ENCODE measurements at places on chromosomes 11 and 22.

- DNase-seq = no peak
These were observed 1065.9 kb downstream of the LRRC4C start for GRCh38 chr11:40393511-40393910.

DNA sequence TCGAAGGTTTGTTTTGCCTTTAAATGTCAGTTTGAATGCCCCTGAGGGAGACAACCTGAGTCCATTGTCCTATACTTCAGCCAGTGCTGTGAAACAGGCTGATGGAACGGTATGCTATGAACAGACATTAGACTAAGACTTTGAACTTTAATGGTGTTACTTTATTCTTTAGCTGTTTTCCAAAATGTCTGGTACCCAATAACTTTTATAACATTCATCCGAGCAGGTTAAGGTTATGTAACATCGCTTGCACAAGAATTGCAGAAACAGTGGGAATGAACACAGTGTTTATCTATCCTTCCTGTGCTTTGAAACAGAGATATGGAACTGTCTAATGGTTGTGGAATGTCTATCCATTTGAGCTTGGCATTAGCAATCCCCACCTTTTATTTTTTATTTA, 12.5 kb upstream of the PTS start:
- DNase-seq = no peak

DNA sequence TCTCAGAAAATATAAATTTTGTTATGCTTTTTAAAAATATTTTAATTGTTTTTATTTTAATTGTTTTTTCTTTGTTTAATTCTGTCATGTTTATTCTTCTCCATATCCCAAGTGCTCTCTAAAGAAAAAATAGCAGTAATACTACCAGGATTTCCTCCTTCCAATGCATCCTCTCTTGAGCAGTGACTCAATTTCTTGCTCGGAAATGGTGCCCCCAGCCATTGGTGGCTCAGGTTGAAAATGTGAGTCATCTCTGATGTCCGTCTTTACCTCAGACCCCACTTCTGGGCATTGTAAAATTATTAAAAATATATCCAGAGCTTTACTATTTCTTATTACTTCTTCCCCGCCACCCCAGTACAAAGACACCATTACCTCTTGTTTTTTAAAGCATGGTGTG, 898.5 kb downstream of the METTL15 start:
- DNase-seq = no peak

DNA sequence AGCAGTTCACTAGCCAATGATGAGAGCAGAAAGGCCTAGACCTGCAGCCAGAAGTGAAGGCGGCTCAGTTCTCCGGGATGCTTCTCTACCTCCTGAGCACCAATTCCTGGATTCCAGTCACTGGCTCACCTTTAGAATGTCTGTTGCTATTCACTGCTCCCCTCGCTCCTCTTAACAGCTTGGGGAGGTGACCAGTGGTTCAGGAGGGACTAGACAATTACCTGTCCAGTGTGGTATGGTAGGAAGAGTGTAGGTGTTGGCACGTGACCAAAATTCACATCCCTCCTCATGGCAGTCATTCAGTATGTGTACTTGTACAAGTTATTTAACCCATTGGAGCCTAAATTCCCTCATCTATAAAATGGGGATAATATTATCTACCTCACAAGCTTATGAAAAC, 4.0 kb downstream of the THRSP start:
- no peak for DNase-seq

DNA sequence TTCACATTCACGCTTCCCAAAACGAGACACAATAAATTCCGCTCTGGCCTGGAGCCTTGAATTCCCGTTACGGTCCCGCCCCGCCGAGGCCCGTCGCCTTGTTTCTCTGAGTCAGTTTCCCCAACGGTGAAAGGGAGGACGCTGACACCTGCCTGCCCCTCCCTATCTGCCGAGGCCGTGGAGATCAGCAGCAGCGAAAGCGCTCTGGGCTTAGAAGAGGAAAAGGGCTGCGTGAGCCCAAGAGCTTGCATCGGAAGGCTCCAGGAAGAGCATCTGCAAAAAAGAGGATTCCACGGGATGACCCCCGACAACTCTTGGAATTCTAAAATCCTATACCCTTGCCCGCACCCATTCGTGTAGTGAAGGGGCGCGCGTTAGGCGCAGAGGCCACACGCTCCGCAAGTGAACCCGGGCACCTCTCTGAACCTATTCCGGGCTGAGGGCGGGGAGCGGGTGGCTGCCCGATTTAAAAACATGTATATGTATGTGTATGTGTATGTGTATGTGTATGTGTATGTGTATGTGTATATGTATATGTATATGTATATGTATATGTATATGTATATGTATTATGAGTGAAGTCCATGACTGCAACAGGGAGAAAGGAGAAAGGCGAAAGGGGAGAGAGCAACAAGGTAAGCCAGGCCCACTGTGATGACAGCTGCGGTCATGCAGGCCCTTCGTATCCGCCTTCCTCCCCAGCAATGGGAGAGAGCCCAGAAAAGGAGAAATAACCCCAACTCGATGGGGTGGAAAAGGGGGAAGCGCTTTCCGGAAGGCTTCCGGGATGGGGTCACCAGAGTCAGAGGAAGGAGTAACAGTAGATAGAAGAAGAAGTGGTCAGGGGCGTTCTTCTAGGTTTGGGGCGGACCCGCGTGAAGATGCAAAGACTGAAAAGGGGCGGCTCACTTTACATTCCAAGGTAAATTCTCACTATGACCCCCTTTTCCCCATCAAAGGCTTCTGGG, 948 bp upstream of the MRTFA start:
- no peak for DNase-seq

All from hematopoietic multipotent progenitor cell treated with erythropoietin and hydrocortisone succinate and interleukin-3 and kit ligand, for 17 days (in vitro differentiated cells).